ENCODE measurements at places on chromosomes 2 and 18. TPM values are rescaled to one million over a fixed set of nuclear protein-coding genes. Genes with fewer than 3 reads are reported as not detected.

GRCh38 chr2:37904993-37905392, 20.1 kb upstream of the RMDN2 start:
- DNase-seq, result no peak

- no peak for DNase-seq
These were observed 17.3 kb upstream of the IMPA2 start for GRCh38 chr18:11963991-11964484.

ABCB11 gene
- total RNA-seq, result 0.68 TPM

DNA sequence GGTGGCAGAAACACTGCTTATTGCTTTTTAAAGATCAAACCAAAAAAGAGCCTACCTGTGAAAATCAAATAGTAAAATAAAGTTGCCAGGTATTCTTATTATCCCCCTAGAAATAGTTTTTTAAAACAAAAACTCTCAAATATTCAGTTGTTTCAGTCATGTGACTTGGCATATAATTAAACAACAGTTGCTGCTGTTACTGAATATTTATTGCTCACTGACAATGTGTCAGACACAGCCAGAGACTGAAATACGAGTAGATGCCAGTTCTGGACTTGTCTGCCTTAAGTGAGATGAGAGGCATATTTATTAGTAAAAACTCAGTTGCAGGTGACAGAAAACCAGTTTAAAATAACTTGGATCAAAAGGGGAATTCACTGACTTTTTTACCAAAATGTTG, 106.0 kb upstream of the RAB12 start:
- DNase-seq, result no peak

DNA sequence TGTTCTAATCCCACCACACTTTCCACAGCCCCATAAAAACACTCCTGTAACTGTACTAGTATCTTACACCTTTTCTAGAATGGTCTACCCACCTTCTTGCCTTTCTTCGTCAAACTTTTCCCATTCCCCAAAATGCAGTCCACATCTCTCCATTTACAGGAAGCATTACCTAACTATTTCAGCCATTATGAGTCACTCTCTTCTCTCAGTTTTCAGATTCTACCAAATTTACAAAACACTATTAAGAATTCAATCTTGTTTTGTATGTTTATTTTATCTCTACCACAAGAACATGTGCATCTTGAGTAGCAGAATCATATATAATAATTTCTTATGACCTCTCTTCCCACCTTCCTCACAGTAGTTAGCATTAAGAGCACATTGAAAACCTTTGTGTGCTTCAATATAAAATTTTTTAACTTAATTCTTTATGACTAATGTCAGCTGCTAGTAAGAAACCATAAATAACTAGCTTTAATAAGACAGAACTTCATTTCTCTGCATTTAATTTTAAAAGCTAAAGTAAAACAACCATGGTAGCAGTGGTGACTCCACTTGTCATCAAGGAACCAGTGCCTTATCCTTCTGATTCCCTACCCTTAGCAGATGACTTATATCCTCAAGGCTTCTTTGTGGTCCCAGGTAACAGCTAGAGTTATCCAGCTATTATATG, 56.6 kb upstream of the MAP2 start:
- DNase-seq, result no peak

- DNase-seq, result no peak
These were observed 48.2 kb upstream of the PPM1B start for GRCh38 chr2:44120428-44120827.

DSG4 gene
- total RNA-seq, result not detected

GRCh38 chr2:76721226-76721625, 801.0 kb downstream of the LRRTM4 start:
- DNase-seq, result no peak

DNA sequence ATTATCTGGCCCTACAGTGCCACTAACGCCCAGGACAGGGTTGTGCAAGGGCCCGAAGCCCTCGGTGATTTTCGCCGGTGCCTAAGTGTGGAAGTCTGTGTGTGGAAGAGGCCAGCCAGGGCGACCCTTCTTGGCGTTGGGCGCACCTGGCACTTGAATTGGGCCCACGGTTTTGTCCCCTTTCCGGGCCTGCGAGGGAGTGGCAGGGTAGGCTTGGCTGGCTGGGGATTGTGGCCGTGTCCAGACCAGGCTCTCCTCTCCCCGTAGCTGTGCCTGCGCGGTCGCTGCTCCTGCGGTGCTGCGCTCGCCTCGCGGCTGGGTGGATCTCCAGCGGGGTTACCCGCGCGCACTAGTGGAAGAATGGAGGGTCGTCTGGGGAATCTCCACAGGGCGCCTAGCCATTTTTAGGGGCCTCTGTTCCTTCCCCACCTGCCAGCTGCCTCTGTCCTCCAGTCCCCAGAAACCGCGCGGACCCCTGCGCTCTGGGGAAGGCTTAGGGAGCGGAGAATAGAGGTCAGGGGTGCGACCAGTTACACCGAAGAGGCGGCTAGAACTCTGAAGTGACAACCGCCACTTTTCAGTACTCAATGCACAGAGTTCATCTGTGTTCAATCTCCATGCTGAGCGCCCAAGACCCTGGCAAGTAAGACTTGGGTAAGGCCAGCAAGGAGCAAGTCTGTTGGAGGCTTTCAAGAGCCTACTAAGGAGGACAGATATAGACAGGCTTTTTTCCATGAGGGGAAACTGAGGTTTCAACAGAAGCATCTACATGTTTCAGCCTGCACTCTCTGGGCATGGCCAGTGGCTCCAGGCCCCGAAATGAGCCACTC, 16.0 kb downstream of the EVX2 start:
- no peak for DNase-seq
